Karpas-422 (cell line): ENCODE measurements at places on chromosomes 7 and 10. TPM values are rescaled to one million over a fixed set of nuclear protein-coding genes. Genes with fewer than 3 reads are reported as not detected.

Gene STOX1
- 15.9 and 19.8 TPM in 2 replicates for total RNA-seq

GRCh38 chr7:24812305-24812945, 55.2 kb upstream of the GSDME start:
- peak overlapping the region; percentile 61 for H3K27ac ChIP-seq
- no peak overlapping the region for H3K4me3 ChIP-seq
- peaks cover 83% of the 10 kb centered on the region for H3K36me3 ChIP-seq
- peaks cover 45% of the 10 kb centered on the region for H3K4me1 ChIP-seq

DNA sequence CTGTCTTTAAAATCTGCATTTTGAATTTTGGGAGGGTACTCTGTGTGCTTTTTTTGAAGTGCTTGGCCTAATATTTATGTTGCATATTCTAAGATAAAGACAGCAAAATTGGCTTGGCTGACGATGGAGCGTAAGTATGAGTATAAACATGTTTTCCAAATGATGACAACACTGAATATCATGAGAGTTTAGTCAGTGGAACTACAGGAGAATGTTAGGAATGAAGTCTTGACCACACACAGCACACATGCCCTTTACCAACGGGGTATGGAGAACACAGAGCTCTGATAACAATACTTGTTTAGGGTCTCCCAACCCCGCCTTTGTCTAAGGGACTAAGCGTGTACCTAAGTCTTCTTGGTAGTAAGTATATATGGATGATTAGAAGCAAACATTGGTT, 253.9 kb upstream of the FZD8 start:
- H3K36me3 ChIP-seq: no peaks in the 10 kb centered on the region
- no peaks in the 10 kb centered on the region for H3K4me1 ChIP-seq
- no peak overlapping the region for H3K4me3 ChIP-seq

DNA sequence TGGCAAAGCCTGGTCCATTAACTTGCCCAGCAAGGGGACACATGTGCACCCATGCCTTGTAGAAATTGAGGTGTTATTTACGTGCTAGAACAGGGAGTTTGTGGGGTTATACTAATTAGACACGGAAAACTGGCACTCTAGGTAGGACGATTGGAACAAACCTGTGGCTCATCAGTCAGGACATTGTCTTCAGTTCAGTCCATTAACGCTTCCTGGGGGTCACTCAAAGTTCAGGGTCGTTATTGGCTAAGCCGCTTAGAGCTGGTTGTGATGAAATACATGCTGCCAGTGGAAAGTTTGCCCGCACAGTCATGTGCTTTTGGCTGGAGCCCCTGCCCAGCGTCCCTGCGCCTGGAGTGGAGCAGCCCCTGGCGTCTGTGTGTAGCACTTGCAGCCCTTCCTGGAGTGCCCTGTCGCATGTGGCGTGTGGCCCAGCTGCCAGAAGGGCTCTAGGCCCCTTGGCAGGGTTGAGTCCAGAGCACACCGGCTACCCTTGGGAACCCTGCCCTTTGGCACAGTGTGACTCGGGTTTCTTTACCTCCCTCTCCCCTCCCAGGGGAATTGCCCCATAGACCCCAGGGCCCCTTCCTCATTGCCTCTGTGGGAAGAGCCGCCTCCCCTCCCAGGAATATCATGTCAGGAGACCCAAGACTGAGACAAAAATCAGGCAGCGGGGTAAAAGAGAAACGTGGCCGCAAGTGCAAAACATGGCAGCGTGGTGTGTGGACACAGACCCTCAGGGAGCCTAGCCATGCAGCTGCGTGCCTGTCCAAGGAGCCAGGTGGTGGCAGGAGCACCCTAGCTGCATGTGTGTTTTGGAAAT, 9.8 kb downstream of the ZNF775 start:
- H3K4me1 ChIP-seq: no peaks in the 10 kb centered on the region
- no peak overlapping the region for H3K27ac ChIP-seq
- H3K4me3 ChIP-seq: no peak overlapping the region
- H3K27me3 ChIP-seq: no peaks in the 10 kb centered on the region

DNA sequence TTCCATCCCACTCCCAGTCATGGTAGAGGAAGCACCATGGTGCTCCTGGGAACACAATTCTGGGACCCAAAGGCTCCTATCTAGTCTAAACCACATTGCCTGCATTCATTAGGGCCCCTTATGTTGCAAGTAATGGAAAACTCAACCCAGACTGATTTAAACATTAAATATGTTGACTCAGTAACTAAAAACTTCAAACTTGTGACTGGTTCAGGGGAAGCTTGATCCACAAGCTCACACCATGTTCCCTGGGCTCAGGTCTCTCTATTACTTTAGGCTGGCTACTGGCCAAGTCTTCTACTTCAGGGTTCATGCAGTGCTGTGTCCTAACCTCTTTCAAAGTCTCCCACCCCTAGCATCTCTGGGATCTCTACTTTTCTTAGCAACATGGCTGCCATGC, 13.1 kb downstream of the WNT16 start:
- no peak overlapping the region for H3K27ac ChIP-seq
- H3K4me1 ChIP-seq: no peaks in the 10 kb centered on the region
- no peaks in the 10 kb centered on the region for H3K27me3 ChIP-seq
- H3K36me3 ChIP-seq: no peaks in the 10 kb centered on the region
- no peak overlapping the region for H3K4me3 ChIP-seq

Gene FZD1
- total RNA-seq: 7.9 and 10.0 TPM in 2 replicates

DNA sequence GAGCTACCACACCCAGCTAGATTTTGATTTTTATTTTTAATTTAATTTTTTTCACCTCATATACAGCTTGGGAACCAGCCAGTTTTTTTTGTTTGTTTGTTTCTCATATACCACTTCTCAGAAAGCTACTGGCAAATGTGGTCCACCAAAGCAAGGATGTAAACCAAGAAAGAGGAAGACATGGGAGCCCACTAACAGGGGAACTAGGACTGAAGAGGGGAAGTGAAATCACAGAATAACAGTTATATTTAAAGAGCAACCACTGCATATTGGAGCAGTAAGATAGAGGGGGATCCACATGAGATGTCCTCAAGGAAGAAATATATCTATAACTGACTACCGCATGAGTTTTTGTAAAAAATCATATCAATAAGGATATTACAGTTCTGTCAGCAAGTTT, 10.5 kb downstream of the CPVL start:
- no peaks in the 10 kb centered on the region for H3K27me3 ChIP-seq
- H3K36me3 ChIP-seq: no peaks in the 10 kb centered on the region
- peaks cover 9% of the 10 kb centered on the region for H3K4me1 ChIP-seq
- DNase-seq: peak; percentile 61
- no peak overlapping the region for H3K4me3 ChIP-seq
- no peak overlapping the region for H3K27ac ChIP-seq
